Esophagus squamous epithelium (tissue), 5 donors: ENCODE measurements at places on chromosomes 7 and 10.

DNA sequence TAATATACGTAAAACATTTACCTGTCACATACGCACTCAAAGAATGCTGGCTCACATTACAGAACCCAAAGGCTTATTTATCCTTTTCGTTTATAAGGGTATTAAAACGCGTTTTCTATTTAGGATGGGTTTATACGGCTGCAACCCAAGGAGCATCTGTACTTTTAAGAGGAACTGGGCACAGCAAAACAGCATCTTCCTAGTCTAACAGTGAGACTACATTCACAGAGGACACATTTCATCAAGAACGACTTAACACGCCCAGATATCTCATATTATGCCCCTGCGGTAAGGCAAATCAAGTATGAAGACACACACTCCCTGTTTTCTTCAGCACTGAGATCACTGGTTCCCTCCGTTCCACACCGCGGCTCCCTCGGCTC, 533 bp upstream of the DMTF1 start:
- DNase-seq: no peak

DNA sequence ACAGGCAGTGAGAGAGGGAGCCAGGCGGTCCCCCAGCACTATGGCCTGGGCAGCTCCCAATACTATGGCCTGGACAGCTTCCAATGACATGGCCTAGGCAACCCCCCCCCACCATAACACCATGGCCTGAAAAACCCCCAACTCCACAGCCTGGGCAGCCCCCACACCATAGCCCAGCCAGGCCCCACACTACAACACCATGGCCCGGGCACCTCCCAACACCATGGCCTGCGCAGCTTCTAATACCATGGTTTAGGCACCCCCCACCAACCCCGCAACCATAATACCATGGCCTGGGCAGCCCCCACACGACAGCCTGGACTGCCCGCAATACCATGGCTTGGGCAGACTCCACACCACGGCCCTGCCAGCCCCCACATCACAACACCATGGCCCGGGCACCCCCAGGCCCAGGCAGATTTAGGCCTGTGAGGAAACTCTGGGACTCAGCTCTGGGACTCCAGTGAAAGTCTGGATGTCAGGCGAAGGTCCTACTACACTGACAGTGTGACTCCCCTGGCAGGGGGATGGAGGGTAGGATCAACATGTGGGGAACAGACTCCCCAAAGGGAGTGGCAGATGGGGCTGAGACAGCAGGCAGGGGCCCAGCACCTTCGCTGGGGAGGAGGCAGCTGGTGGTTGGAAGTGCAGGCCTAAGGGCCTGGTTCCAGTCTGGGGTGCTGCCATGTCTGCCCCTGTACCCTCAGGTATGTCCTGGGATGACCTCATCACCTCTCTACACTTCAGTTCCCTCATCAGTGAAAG, 8.7 kb downstream of the CPXM2 start:
- no peak for DNase-seq

GRCh38 chr7:139871820-139872219, 42.8 kb downstream of the TBXAS1 start:
- DNase-seq: no peak

DNA sequence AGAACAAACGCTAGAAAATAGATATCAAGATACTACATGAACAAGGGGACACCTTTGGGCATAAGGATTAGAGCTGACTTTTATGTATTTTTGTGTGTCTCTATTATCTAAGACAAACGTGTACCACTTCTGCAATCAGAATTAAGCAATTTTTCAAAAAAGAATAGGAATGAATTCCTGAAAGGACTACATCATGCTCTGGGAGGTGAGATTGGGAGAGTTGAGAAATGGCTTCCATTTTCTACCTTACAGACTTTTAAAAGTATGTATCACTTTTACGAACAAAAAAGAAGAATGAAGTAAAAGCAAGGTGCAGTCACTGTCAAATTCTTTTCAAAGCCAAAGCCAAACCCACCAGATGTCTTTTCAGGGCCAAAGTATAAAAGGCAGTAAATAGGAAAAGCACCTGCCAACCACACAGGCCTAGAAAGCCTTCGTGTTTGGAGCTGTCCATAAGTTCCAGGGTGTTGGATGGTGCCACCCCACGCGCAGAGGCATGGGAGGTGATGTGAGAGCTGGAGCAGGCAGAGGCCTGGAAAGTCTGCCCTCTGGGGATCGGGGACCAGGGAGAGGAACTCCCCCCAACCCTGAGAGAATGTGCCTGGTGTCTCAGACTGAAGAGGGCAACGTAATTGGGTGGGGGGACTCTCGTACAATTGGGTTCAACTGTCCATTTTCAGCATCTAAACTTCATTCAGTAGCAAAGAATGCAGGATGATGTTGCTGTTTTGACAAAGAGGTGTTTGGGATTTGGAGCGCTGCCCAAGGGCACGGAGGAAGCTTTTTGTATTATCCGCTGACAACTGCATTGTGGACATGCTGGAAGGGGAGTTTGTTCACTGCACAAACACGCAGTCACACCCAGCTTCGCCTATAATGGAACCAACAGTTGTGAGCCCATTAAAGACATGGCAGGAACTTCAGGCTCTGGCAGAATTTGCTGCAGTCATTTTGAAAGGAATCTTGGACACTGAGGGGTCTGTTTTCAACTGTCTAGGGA, 17.6 kb upstream of the CTBP2 start:
- DNase-seq: no peak

GRCh38 chr7:156773966-156774365, 119.0 kb downstream of the LMBR1 start:
- no peak for DNase-seq

DNA sequence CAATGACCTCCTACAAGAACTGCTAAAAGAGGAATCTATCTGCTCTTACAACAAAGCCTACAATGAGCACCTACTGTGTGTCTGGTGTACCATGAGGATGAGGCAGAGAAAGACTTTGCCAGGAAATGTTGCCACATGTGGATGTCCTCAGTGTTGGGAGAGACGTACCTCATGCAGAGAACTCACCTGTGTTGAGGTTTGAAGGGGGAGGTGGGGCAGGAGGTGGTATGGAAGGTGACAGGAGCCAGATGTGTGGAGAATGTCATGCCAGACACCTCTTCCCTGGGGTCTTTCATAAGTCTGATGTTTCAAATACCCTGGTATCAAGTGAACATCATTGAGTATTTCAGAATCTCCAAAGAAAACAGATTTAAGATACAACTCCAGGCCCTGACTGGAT, 220.1 kb upstream of the RNF32 start:
- no peak for DNase-seq

GRCh38 chr7:122831436-122831835, 54.8 kb downstream of the CADPS2 start:
- no peak for DNase-seq
